Endodermal cell (in vitro differentiated cells): ENCODE measurements at places on chromosomes 11 and 22. TPM values are rescaled to one million over a fixed set of nuclear protein-coding genes. Genes with fewer than 3 reads are reported as not detected.
A peak's percentile ranks its signal among the peaks of the same experiment; 100 is the strongest.

DNA sequence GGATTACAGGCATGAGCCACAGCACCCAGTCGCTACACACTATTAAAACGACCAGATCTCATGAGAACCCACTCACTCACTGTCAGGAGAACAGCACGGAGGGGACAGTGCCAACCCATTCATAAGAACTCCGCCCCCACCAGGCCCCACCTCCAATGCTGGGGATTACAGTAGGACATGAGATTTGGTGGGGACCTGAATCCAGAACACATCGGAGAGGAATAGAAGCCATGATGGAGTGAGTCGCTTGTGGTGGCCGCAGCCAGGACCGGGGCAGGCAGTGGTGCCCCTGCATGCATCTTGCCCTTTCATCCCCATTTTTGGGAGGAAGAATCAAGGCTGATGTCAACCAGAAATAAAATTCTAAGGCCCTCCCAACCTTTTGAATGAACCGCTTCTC, 8.7 kb downstream of the NADSYN1 start:
- peaks cover 52% of the 10 kb centered on the region for H3K36me3 ChIP-seq
- H3K4me3 ChIP-seq, result no peak overlapping the region
- H3K4me1 ChIP-seq, result no peaks in the 10 kb centered on the region
- H3K27ac ChIP-seq, result no peak overlapping the region
- DNase-seq, result no peak

GRCh38 chr11:45089676-45090499, 56.6 kb upstream of the PRDM11 start:
- no peak overlapping the region for H3K4me3 ChIP-seq
- peak; percentile 78 for DNase-seq
- no peaks in the 10 kb centered on the region for H3K4me1 ChIP-seq
- no peak overlapping the region for H3K27ac ChIP-seq
- H3K36me3 ChIP-seq, result no peaks in the 10 kb centered on the region

The MUC15 gene
- not detected in 2 replicates for total RNA-seq

- DNase-seq, result no peak
- no peaks in the 10 kb centered on the region for H3K4me1 ChIP-seq
- H3K4me3 ChIP-seq, result no peak overlapping the region
- no peak overlapping the region for H3K27ac ChIP-seq
- H3K36me3 ChIP-seq, result no peaks in the 10 kb centered on the region
- no peaks in the 10 kb centered on the region for H3K27me3 ChIP-seq
Measured at GRCh38 chr11:60607483-60607882, 91.9 kb upstream of the MS4A8 start.

The GDPD4 gene
- not detected in 3 replicates for total RNA-seq

The GSC2 gene
- not detected in 2 replicates for total RNA-seq
